ENCODE measurements at places on chromosomes 13 and 19.

GRCh38 chr13:36084131-36084530 lies 47.1 kb downstream of the DCLK1 start:
- no peak for DNase-seq

- DNase-seq = no peak
These were observed 194.5 kb downstream of the NBEA start for GRCh38 chr13:35136585-35136984.

GRCh38 chr19:48896191-48896720 lies 2.3 kb downstream of the TULP2 start:
- DNase-seq = no peak

DNA sequence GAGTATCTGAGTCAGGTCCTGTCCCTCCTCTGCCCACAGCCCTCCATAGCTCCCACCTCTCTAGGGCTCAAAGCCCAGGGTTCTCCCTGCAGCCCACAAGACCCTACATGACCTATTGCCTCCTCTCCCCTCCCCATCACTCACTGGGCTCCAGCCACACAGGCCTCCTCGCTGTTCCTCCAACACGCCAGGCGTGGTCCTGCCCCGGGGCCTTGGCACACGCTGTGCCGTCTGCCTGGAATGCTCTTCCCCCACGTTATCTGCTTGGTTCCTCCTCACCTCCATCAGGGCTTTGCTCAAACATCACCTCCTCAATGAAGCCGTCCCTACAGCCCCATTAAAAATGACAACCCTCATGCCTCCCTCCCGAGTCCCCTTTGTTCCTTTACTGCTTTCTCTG lies 21.1 kb downstream of the PTPRS start:
- DNase-seq = no peak

DNA sequence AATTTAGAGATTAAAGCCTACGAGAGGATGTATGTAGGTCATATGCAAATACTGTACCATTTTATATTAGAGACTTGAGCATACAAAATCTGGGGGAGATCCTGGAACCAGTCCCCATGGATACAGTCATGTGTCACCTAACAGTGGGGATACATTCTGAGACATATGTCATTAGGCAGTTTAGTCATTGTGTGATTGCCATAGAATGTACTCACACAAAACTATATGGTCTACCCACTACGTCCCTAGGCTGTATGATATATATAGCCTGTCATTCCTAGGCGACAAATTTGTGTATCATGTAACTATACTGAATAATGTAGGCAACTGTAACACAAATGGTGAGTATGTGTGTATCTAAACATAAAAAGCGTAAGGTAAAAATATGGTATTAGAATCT lies 62.8 kb downstream of the WDFY2 start:
- DNase-seq = no peak

DNA sequence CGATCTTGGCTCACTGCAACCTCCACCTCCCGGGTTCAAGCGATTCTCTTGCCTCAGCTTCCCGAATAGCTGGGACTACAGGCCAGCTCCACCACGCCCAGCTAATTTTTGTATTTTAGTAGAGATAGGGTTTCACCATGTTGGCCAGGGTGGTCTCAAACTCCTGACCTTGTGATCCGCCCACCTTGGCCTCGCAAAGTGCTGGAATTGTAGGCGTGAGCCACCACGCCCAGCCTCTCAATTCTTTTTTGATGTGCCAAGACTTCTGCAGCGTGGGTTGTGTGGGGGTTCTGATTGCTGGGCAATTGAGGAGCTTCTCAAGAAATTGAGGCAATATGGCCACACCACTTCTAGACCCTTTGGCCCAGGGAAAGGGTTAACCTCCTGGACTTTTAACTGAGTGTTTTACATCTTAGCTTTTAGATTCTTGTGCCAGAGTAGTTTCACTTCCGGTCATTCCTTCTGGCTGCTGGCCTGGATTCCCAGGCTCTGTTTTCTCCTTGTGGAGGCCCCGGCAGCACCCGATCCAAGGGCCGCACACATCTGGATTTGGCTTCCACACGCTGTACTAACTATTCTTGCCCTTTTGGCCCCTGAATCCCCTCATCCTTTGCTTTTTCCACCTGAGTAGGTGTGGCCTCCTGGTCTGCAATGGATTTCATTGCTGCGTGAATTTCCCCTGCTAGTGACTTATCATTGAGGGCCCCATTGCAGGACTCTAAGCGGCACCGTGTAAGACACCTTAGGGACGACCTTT lies 14.7 kb downstream of the SMARCA4 start:
- DNase-seq = no peak

DNA sequence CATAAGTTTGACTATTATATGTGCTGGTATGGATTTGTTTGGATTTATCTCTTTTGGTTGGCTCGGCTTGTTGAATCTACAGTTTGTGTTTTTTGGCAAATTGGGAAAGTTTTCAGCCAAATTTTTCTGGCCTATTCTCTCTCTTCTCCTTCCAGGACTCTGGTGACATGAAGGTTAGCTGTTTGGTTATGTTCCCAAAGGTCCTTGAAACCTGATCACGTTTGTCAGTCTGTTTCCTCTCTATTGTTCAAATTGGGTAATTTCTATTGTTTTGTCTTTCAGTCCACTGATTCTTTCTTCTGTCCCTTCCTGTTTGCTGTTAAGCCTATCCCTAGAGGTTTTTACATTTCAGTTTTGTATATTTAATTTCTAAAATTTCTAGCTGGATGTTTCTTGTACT lies 81.5 kb upstream of the SHISA2 start:
- no peak for DNase-seq

GRCh38 chr13:83286737-83287136 lies 595.5 kb downstream of the SLITRK1 start:
- no peak for DNase-seq

DNA sequence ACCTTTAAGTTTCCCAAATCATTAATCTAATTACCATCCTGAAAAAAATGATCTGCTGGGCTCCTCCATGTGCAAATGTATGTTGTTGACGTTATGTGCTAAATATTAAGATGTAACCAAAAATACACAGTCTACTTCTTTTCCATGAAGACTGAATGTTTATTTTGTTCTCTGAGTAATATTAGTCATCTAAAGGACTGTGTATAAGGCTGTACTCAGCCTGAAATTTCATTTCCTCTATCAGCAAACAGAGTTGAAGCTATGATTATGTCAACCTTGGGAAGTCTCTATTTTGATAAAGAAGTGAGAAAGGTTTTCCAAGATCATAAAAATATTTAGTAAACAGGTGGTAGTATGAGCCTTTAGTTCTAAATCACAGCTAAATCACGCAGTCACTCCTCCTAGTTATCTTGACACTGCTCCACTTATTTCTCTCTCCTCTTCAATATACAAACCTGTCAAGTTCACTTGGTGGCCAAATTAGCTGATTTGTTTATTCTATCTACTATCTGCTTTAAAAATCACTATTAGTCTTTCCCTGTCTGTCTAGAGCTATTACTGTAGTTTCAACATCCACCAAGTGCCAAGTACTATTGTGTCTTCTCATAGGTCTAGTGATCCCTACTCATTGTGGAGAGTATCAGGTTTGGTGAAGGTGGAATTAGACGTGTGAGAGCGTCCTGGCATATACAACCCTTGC lies 211.7 kb upstream of the STARD13 start:
- no peak for DNase-seq

- peak; percentile 36 for DNase-seq
These were observed 2.7 kb upstream of the HNRNPL start for GRCh38 chr19:38852231-38853044.

GRCh38 chr19:7391218-7391670 lies 42.5 kb downstream of the ARHGEF18 start:
- no peak for DNase-seq

- DNase-seq = no peak
These were observed 5.2 kb upstream of the ADPRHL1 start for GRCh38 chr13:113458253-113459065.

- DNase-seq = no peak
These were observed 405.6 kb upstream of the PCDH9 start for GRCh38 chr13:67635754-67636153.

GRCh38 chr13:28753946-28754345 lies 35.2 kb upstream of the SLC46A3 start:
- no peak for DNase-seq

DNA sequence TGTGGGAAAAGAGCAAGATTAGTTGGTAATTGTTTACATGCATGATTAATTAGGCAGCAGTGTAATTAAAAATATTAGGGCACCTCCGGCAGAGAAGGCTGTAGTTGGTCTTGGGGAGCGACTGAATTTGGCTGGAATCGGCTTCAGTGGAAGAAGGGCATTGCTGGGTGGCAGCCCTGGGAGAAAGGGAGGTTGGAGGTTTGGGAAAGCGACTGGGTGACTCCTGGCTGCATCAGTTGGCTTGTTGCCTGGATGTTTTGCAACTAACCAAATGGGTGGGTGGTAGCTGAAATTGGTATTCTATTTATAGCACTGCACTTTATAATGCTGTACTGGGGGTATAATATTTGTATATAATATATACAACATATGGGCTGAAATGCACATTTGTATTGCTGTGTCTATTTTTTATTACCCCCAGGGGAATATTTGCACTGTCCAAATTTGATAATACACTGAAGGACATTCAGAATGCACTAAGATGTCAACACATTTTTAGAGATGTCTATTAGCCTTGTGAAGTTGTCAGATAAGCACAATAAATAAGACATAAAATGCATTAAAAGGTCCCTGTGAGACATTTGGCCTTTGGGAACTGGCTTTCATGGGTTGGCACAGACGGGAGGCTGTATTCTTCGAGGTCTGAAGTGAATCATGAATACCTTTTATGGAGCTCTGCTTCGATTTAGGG lies 1.7 kb downstream of the B3GLCT start:
- no peak for DNase-seq

DNA sequence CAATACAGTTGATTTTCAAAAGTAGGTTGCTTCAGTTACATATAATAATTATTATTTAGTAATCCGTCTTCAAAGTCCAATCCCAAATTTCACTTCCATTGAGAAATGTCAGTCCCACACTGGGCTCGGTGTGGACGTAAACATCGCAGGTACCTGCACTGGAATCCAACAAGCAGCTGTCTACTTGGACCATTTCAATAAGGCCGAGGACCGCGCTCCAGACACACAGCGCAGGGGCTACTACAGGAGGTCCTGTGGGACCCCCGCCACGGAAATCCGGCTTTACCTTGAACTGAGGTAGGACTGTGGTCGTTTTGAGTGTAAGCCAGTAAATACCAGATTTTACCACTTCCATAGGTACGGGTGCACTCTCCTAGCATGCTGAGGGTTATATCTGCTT lies 30.8 kb downstream of the IRS2 start:
- DNase-seq = no peak

DNA sequence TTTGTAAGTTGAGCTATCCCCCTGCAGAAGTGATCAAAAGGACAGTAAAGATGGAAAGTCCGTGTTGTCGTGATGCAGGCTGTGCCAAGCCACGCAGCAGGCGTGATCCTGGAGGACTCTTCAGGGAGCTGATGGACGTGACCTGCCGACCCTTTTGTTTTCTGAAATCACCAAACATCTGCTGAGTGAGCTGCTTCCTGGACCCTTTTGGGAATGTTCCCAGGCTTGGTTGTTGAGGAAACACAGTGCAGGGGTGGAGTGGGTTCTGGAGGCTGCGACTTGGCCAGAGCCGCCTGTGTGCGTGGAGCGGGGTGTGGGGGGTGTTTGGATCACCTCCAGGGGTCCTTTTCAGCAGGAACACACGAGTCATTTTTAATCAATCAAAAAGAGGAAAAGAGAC lies 15.4 kb upstream of the CPAMD8 start:
- DNase-seq = no peak

GRCh38 chr13:34039678-34040077 lies 221.7 kb downstream of the RFC3 start:
- no peak for DNase-seq

GRCh38 chr19:47065242-47065641 lies 16.8 kb upstream of the TMEM160 start:
- DNase-seq = no peak

- no peak for DNase-seq
These were observed 15.5 kb downstream of the KASH5 start for GRCh38 chr19:49403404-49404187.

GRCh38 chr19:55781112-55781511 lies 12.2 kb downstream of the RFPL4AL1 start:
- no peak for DNase-seq

DNA sequence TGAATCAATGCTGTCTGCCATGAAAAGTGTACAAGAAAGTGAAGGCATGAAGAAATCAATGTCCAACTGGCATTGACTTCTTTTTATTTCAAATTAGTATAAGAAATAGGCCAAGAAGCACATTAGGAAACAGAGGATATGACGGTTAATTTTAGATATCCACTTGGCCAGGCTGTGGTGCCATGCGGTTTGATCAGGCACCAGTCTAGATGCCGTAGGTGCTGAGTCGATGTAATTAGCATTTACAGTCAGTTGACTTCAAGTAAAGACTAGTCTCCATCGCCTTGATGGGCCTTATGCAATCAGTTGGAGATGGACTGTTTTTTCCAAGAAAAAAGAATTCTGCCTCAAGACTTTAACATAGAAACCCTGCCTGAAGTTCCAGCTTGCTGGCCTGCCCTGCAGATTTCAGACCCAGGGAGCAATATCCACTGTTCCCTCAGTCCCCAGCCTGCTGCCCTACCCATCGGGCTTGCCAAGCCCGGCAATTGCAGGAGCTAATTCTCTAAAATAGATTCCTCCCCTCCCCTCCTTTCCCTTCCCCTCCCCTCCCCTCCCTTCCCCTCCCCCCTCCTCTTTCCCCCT lies 120.5 kb upstream of the PEG3 start:
- no peak for DNase-seq

DNA sequence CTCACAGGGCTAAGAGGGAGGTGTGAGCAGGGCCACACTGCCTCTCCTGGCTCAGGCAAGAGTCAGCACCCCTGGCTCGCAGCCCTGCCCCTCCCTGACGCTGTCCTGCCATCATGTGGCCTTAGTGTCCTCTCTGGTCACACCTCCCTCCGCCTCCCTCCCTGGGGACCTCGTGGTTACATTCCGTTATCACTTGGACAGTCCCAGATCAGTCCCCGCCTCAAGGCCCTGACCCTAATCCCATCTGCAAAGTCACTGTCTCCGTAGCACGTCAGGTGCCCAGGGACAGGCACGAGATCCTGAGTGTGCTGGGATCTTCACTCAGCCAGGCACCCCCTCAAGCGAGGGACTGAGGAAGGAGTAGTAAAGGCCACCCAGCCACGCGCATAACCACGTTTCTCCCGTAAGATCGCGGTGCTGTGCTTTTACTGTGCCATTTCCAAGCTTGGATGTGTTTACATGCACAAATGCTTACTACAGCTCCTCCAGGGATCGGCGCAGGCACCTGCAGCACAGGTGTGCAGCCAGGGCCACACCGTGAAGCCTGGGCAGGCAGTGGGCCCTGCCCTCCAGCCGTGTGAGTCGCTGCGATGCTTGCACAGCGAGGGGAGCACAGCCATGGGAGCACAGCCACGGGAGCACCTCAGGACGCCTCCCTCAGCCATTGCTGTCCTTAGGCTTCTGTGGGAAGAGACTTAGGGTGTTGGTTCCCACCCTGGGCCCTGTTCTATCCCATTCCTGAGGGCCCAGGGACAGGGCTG lies 10.7 kb upstream of the TMEM255B start:
- DNase-seq = no peak

Measured in GOT3 (cell line).